Effector CD8-positive, alpha-beta T cell (primary cell): ENCODE measurements at places on chromosomes 13 and 19.

GRCh38 chr13:112572366-112572765 is 15.6 kb downstream of the TUBGCP3 start:
- no peak for DNase-seq

DNA sequence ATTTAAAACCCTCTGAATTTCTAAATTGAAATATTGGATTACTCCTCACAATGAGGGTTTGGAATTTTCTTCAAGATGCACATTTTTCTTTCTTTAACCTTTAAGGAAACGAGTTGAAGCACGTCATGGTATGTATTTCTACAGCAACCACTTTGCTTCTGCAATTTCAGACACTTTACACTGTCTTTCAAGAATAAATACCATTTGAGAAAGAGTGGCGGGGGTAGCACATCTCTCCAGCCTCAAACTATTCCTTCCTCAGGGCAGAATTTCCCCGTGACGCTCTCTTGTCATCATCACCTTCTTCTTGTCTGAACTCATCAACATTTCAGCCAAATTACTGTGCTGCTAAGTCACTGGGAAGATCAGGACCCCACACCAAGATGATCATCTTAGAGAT is 1073.4 kb downstream of the EFNB2 start:
- no peak for DNase-seq

DNA sequence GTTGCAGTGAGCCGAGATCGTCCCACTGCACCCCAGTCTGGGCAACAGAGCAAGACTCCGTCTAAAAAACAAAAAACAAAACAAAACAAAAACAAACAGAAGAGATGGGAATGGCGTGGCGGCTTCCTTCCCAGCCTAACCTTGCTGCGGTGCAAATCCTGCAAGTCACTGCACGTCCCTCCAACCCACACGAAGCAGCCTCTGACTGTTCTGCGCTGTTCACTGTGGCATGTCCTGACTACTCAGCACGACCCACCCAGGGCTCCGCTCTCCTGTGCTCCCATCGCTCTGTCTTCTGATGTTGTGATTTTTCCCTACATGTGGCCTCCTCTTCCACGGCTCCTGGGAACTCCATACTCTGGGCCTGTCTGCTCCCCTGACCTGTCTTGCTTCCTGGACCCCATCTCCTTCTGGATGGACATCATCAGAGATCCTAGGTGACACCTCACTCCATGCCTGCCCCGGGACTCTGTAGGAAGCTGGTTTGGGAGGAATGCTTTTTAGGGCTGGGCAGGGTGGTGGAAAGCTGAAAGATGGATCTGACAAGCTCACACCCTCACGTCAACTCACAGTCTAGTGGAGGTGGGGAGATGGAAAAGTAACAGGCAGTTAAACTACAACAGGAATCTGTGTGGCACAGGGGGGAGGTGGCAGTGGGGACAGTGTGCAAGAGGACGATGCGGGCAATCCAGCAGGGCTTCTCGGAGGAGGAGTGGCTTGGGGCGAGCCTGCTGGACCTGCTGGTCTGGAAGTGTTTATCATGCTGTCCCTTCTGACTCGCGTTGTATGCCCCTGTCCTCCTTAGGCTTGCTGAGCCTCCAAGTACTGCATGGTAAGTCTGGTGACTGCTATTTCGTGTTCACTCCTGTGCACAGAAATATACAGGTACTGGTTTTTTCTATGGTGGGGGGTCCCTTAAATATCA is 18.8 kb downstream of the ZSCAN5A start:
- no peak for DNase-seq

DNA sequence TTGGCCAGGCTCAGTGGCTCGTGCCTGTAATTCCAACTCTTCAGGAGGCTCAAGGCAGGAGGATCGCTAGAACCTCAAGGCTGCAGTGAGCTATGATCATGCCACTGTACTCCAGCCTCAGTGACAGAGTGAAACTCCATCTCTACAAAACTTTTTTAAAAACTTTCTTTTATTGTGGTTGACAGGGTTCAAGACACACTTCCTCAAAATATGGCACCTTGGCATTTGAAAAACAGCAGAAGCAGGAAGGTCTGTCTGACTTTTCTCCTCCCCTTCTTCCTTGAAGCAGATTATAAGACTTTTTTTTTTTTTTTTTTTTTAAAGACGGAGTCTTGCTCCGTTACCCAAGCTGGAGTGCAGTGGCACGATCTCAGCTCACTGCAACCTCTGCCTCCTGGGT is 100.3 kb downstream of the TM9SF2 start:
- no peak for DNase-seq

DNA sequence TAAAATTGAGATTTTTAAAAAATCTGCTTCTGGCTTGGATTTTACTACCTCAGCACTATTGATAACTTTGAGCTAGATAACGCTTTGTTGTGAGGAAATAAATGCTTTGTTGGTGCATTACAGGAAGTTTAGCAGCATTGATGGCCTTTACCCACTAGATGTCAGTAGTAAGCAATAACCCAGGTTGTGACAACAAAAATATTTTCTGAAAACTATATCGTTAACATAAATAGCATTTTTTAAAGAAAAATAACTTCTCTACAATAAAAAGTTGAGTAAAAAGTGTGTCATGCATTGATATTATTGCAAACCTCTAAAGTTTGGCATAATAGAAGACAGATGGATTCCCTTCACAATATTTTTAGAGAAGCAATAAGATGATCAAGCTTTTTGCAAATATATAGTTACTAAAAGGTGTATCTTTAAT is 1246.5 kb downstream of the UQCRFS1 start:
- DNase-seq: no peak
